ENCODE measurements at places on chromosomes 3 and 15.

DNA sequence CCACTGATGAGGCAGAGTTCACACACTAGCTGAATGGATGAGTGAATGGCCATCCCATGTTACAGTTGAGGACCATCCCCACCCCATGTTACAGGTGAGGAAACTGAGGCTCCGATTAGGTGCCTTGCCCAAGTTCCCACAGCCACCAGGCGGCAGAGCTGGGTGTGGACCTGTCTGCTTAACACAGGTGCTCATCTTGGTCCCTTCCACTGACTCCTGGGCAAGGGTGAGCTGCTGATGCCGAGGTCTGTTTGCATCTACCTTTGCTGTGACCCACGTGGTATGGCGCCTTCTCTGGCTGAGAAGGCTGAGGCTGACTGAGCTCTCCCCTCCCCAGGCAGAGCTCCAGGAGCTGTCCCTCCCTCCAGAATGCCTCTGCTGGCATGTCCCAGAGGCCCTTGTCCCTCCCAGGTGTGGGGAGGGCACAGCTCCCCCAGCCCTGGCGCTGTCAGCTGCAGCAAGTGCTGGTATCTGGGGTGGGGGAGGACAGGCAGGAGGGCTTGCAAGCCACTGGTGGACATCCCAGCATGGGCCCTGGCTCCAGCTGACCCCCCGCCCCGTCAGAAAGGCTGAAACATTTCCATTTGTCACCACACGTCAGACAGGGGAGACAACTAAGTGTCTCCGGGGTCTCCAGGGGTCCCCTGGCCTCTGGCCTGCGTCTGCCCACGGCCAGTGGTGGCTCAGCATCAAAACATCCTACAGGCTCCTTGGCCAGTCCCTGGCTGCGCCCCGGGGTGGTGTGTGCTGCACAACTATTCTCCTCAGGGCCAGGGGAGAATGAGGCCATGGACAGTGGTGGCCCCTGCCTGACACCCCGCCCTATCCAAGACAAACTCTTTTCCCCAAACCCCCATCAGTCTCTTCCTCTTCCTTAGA, 105.4 kb downstream of the ADCY5 start:
- no peak for DNase-seq

DNA sequence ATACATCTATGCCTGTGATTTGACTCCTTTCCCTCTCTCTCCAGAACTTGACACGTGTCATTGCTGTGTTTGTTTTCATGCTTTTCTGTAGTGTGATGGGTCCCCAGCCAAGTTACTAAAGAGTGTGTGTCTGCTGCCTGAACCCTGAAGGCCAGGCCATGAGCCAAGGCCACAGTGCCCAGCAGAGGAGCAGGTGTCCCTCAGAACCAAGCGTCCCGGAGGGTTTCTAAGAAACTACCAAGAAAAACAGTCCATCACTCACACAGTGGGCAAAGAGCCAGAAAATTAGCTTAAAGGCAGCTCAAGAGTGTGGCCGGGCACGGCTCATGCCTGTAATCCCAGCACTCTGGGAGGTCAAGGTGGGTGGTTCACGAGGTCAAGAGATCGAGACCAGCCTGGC, 35.2 kb downstream of the FBXO45 start:
- DNase-seq: no peak

GRCh38 chr15:101453123-101454120, 36.1 kb downstream of the PCSK6 start:
- no peak for DNase-seq

- no peak for DNase-seq
Measured at GRCh38 chr3:30162579-30162978, 443.8 kb upstream of the TGFBR2 start.

DNA sequence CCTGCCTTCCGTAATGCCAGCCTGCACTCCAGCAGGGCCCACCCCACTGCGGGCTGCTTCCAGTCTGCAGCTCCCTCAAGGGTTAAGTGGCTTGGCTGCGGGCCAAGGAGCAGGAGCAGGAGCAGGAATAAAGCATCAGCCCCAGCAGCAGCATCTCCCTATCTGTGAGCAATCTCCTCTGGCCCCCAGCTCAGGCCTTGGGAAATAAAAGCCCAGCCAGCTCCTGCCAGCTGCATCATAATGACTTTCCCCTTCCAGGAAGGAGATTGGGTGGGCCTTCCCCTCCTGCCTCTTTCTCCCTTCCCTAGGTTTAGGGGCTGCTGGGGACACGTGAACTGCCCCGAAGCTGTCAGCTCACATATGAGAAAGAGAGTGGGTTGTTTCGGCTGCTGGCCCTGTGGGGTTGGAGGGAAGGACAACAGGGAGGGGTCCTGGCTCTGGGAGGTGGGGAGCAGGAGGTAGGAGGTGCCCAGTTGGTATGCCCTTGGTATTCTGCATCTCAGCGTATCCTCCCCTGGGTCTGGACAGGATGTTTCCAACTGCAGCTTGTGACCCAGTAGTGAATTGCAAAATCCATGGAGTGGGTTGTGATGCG, 34.6 kb upstream of the FGD5 start:
- no peak for DNase-seq

All from pancreas (tissue), 10 donors.